Activated T-helper 1 cell treated with anti-CD3 and anti-CD28 coated beads, Interleukin-2, amount 50 U/mL, for 16 hours (primary cell): ENCODE measurements at places on chromosomes 1 and 21.

GRCh38 chr1:15830258-15830657 is 17.2 kb upstream of the SPEN start:
- no peak for DNase-seq

GRCh38 chr1:87449348-87449963 is 120.8 kb downstream of the LMO4 start:
- DNase-seq = no peak

DNA sequence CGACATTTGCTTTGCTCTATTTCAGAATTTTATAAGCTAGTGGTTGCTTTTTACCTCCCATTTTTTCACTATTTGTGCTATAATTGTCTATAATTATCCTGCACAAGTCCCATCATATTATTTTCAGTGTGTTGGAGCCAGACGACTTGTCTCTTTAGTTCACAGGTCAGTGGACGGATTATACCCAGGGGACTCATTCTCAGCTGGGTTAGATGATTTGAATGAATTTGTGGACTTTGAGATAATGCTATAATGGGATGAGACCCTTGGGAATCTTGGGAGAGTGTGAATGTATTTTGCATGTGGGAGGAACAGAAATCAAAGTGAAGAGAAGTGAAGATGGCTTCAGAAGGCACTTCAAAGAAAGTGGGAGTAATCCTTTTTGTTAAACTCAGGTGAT is 31.5 kb upstream of the KCNK1 start:
- no peak for DNase-seq

- DNase-seq = peak; percentile 46
Observed at GRCh38 chr1:211260141-211261107, 1.3 kb downstream of the RCOR3 start.

GRCh38 chr1:22976461-22977243 is 4.0 kb upstream of the LACTBL1 start:
- peak; percentile 9 for DNase-seq

- no peak for DNase-seq
Observed at GRCh38 chr1:95263450-95263849, 29.4 kb downstream of the RWDD3 start.

- no peak for DNase-seq
Observed at GRCh38 chr1:197336571-197336970, 68.5 kb downstream of the CRB1 start.
